ENCODE measurements at places on chromosomes 12 and 14. TPM values are rescaled to one million over a fixed set of nuclear protein-coding genes. Genes with fewer than 3 reads are reported as not detected.

The NFATC4 gene
- total RNA-seq: 130 TPM

The PUS7L gene
- 27.0 TPM for total RNA-seq

The FGF23 gene
- total RNA-seq: not detected

The OR6C2 gene
- not detected for total RNA-seq

The GALNT16 gene
- 0.30 TPM for total RNA-seq

The PDE3A gene
- total RNA-seq: not detected

The VRTN gene
- total RNA-seq: not detected

Measured in OCI-LY7 (cell line).